ENCODE measurements at places on chromosomes 4 and X.

- no peak for DNase-seq
These were observed 16.8 kb upstream of the NFXL1 start for GRCh38 chr4:47930971-47931804.

- no peak for DNase-seq
These were observed 228.0 kb downstream of the APBB2 start for GRCh38 chr4:40986375-40986774.

DNA sequence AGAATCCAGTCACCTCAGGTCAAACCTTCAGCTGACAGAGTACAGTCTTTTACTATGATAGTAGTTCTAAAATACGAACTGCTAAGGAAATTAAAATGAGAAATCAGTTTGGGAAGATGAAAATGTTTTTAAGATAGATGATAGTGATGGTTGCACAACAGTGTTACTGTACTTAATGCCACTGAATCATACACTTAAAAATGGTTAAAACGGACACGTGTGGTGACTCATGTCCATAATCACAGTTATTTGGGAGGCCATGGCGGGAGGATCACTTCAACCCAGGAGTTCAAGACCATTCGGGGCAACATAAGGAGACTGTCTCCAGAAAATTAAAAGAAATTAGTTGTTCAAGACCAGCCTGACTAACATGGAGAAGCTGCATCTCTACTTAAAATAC lies 41.4 kb downstream of the ABHD18 start:
- DNase-seq = no peak

GRCh38 chr4:52588771-52589591 lies 70.1 kb downstream of the USP46 start:
- no peak for DNase-seq

- no peak for DNase-seq
These were observed 76.2 kb upstream of the ESX1 start for GRCh38 chrX:104330966-104331365.

GRCh38 chr4:62601737-62602136 lies 1401.6 kb downstream of the ADGRL3 start:
- no peak for DNase-seq

GRCh38 chr4:7704091-7704490 lies 235.6 kb downstream of the AFAP1 start:
- no peak for DNase-seq

- DNase-seq = no peak
These were observed 333.8 kb downstream of the ANK2 start for GRCh38 chr4:113383111-113383785.

DNA sequence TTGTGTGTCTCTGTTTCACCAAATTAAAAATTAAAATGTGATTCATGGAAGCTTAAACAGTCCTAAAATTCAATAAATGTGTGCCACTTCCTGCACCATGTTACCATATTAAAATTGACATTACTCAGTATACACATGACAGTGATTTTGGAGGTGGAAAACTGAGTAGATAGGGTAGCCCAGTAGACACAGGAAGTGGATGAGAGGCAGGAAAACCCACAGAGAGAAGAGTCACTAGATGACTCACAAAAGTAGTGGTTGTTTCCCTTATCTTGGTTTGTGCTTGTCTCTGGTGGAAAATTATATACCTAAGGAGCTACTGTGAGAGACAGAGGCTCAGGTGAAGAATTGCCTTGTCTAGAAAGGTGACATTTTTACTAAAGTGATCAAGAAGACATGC lies 375.8 kb upstream of the CXorf51B start:
- no peak for DNase-seq

DNA sequence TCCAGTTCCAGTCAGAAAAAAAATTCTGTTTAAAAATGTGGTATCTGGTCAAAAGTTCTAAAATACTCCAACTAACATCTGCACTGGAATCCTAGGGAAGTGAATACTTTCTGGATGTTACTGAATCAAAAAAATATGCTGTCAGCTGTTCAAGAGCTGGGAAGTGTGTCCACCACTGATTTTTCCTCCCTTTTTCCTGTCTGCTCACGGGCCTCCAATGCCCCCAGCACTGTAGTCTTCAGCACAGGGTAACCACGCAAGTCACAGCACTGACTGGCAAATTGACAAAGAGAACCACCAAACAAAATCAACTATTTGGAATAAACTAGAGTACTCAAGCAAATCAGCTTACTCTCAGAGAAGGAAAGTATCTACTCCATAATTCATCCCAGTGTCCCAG lies 9.9 kb downstream of the VEGFC start:
- DNase-seq = no peak

DNA sequence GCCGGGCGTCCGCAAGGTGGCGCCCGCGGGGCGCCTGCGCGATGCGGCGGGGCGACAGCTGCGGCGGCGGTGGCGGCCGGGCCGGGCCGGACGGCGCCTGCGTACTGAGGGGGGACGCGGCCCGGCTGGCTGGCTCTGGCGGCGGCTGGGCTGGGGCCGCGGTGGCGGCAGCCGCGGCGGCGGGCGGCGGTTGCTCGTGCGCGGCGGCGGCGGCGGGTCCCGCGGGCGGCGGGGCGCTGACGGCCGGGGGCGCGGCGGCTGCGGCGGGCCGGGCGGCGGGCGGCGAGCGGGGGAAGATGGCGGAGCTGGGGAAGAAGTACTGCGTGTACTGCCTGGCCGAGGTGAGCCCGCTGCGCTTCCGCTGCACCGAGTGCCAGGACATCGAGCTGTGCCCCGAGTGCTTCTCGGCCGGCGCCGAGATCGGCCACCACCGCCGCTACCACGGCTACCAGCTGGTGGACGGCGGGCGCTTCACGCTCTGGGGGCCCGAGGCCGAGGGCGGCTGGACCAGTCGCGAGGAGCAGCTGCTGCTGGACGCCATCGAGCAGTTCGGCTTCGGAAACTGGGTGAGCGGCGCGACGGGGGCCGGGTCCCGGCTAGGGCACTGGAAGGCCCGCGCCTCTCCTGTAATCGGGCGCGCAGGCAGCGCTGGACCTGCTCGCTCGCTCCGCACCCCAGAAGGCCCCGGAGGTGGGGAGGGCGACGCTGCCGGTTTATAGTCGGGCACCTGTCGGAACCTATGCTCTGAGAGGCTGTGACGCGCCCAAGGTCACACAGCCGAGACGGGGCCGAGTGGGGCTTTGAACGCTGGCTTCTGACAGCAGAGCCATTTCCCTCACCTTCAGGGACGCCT lies at the start of gene TADA2B:
Gene TADA2B (plus strand): TSS at position 89 of the 853 bp plus-strand sequence. CDS start 208 bp downstream, at position 297.
- DNase-seq = peak; percentile 62

GRCh38 chrX:100931218-100931924 lies 2.7 kb upstream of the XKRX start:
- DNase-seq = no peak

DNA sequence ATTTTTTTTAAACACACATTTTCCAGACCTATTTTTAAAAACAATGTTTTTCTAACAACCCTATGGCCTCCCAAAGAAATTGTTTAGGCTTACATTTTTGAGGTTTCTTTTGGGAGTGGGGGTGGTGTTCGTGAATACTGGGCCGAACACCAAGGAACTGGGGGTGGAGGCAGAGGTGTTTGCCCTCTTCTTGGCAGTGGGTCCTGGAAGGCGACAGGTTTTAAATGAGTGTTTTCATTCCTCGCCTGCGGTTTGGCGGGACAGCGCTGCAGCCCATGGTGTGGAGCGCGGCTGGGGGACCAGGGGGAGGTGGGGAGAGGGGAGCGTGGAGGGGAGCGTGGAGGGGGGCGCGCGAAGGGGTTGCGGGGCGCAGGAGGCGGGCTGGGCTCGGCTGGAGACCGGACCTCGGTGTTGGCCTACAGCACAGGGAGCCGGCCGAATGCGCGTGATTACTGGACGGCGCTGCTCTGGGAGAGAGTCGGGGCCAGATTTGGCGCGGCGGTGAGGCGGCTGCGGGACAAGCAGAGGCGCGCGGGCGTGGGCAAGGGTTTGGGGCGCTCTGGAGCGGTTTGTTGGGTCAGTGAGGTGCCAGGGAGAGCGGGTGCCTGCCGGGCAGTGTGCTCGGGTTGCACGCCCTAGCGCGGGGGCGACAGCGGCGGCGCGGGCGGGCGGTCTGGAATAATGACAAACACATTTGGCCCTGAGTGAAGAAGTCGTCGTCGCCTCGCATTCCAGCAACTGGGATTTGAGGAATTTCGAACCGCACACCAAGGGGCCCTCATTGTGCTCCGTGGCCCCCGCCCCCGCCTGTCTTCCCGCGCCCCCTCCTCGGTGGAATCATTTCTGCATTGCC lies 764 bp downstream of the PDGFRA start:
- DNase-seq = peak; percentile 26

DNA sequence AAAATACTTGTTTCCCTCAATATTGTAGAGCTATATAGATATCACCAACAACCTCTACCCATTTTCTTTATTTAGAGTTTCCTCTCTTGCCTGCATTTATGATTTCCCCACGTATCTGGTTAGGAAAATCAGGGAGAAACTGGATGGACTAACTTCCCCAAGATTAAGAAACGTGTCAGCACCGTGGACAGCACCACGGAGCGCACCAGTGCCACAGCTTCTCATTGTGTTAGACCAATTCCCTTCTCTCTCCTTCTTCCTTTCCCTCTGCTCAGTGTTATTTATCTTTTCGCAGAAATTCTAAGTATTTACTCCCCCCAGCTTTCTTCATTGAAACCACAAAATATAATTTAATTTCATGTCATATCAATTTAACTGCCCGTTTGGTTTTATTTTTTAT lies 568.6 kb upstream of the BOD1L1 start:
- DNase-seq = no peak

GRCh38 chrX:39309721-39310152 lies 508.5 kb downstream of the MID1IP1 start:
- DNase-seq = no peak

DNA sequence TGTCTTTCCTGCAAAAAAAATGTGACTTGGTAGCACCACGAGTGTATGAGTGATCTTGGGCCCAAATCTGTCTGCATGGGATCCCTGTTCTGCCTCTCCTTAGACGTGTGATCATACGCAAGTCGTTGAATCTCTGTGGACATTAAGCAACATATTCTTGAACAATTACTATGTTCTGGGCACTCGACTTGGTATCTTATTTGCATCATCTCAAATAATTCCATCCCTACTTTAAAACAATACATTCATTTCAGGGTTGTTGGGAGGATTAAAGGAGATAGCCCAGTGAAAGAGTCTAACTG lies 145.4 kb upstream of the CPEB2 start:
- DNase-seq = no peak

GRCh38 chr4:173958445-173958844 lies 325.0 kb downstream of the FBXO8 start:
- DNase-seq = no peak

GRCh38 chrX:8346060-8346459 lies 118.6 kb upstream of the VCX3B start:
- DNase-seq = no peak

- no peak for DNase-seq
These were observed 664.2 kb downstream of the ADGRL3 start for GRCh38 chr4:61864286-61864685.

DNA sequence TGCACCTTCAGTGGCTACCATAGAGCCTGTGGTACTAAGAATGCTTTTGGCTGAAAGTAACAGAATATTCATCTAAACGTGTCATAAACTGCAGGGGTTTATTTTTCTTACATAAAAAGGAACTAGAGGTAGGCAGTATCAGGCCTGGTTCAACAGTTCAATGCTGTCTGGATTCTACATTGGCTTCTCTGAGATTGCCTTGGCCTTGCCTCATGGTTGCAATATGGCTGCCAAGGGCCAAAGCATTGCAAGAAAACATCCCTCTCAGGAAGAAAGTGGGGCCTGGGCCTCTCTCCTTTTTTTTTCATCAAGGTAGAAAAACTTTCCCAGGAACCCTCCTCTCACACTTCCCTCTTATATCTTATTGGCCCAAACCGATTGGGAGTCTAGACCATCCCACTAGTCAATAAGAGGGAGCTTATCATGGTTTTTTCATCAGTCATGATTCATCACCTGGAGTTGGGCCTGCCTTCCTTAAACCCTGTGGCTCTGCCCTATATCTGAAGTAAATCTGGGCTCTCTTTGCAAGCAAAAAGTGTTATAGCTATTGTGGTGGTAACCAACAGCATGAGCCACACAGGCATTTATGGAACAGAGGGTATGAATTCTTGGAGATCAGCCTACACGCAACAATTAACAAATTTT lies 1.8 kb upstream of the DOCK11 start:
- no peak for DNase-seq

GRCh38 chr4:10093801-10094552 lies 22.6 kb downstream of the WDR1 start:
- DNase-seq = no peak

DNA sequence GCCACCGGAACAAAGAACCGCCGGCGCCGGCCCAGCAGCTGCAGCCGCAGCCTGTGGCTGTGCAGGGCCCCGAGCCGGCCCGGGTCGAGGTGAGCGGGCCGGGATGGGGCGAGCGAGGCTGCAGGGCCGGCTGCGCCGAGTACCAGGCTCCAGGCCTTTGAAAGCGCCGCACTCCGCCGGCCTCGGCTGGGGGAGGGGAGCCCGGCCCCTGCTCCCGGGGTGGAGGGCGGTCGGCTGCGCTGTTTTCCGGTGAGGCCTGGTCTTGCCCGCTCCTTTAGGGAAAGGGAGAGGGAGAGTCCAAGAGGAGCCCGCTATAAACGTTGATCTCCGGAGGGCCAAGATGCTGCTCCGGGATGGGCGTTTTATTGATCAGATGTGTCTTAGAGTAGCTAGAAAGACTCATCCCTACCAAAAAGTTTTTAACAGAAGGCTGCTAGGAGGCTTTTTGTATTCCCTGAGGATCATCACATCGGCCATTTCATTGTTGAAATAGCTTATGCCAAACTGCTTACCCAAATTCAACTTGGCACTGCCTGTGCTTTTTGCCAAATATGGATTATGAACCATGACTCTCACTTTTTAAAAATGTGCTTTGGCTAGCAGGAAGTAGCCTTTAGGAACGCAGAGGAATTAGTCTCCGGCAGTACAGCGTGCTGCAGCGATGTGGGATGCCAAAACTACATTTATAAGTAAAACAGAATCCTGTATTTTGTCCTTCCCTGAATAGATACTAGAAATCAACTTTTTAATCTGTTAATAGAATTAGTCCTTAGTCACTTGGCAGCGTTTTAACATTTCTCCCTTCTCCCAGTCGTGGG lies 760 bp downstream of the TMEM165 start:
- DNase-seq = peak; percentile 67

- no peak for DNase-seq
These were observed 302.2 kb upstream of the GALNT7 start for GRCh38 chr4:172866421-172866820.

DNA sequence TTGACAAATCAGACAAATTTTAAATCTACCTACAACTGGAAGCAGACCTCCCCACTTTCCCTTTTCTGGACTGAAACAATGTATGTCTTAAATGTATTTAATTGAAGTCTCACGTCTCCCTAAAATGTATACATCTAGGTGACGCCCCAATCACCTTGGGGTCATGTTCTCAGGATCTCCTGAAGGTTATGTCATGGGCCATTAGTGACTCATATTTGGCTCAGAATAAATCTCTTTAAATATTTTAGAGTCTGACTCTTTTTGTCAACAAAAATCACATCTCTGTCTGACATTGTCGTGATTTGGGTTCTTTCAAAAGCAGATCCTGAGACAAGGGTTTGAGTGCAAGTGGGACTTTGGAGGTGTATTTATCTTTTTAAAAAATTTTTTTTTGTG lies 26.2 kb upstream of the BOD1L1 start:
- no peak for DNase-seq

DNA sequence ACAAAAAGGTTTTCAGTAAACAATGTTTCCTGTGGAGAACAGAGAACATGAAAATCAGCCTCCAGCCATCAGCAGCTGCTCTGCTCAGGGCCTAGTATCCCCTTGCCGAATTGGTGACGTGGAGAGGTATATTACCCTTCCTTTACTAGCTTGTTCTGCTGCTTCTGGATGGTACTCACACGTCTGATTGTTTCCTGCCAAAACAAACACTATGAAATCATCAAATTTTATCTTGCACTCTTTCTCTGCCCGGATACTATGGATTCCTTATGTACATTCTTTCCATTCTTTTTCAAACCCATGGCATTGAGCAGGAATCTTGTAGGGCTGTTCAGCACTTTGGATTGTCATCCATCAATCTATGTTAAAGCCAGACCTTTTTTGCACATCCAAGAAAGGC lies 18.8 kb upstream of the METAP1 start:
- no peak for DNase-seq
